EL (cell line): ENCODE measurements at places on chromosomes 1 and 21.
A peak's percentile ranks its signal among the peaks of the same experiment; 100 is the strongest.

- DNase-seq, result no peak
Measured at GRCh38 chr1:81921344-81921743, 120.6 kb downstream of the ADGRL2 start.

DNA sequence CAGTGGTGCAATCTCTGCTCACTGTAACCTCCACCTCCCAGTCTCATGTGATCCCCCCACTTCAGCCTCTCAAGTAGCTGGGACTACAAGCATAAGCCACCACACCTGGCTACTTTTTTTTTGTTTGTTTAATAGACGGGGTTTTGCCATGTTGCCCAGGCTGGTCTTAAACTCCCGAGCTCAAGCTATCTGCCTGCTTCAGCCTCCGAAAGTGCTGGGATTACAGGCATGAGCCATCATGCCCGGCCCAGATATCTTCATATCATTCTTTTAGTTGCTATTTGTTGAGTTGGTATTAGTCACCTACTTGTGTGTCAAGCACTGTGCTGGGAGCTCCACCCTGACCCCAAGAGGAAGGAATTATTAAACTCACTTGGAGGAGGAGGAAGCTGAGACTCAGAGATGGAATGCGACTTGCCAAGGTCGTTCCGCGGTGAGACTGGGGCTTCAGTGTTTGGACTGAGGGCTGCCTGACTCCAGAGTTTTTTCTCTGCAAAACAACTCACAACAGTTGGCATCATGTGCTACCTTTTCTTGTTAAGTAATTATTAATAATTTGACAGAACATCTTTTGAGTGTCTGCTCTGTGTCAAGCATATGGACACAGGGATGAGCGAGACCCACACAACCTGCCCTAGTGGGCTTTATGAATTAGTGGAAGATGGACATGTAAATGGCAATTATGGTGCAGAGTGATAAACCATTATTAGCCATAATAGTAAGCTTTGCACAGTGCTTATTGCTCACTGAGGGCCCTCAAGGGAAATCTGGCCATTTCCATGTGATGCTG, 132.0 kb downstream of the FOXD2 start:
- DNase-seq, result peak; percentile 96

DNA sequence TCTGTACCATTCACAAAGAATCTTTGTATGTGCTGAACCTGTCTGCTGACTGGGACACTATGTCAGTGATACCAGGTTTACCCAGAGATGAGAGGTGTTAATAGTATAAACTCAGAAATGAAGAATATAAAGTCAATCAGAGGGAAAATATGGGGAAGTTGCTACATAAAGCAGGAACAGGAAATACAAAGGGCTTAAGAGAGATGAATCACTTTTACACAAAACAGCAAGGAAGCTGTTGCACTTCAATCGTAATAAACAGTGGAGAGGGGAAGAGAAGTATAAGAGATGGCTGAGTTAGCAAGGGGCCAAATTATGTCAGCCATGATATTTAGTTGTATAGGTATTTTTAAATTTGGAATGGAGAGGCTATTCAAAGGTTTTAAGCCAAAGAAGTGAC, 890.2 kb upstream of the NCAM2 start:
- no peak for DNase-seq

DNA sequence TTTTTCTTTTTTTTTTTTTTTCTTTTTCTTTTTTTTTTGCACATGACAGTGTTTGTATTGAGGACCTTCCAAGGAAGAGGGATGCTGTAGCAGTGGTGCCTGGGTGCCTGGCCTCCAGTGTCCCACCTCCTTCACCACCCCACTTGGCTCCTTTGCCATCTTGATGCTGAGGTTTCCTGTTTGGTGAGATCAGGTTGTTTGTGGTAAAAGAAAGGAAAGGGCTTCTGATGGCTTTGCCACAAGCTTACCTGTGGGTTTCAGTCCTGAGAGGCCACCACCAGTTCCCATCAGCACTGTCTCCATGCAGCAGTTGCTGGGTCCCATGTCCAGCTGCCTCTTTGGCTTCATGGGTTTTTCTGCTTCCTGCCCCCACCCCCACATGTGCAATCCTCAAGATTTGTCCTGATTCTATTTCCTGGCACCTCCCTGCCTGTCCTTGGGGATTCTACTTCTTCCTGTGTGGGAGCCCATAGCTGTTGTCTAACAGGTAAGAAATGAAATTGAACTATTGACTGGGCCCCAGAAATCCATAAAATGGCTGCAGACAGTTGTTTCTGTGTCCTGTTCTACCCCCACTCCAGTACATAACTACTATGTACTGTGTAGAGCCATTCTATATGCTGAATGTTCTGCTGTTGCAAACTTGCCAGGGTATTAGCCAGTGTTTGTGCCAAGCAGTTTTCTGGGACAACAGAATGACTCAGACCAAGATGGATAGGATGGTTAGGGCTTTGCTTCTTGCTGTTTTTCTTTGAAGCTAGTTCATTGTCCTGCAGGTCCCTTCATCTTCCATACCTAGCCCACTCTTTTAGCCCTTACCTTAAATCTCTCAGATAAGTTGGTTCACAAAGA, 4.2 kb upstream of the CCDC28B start:
- no peak for DNase-seq

GRCh38 chr1:227532019-227532619, 31.2 kb upstream of the ZNF678 start:
- no peak for DNase-seq

GRCh38 chr1:18725231-18725895, 94.7 kb downstream of the PAX7 start:
- DNase-seq, result no peak

- DNase-seq, result no peak
Measured at GRCh38 chr21:31078796-31079195, 40.5 kb upstream of the KRTAP19-8 start.

DNA sequence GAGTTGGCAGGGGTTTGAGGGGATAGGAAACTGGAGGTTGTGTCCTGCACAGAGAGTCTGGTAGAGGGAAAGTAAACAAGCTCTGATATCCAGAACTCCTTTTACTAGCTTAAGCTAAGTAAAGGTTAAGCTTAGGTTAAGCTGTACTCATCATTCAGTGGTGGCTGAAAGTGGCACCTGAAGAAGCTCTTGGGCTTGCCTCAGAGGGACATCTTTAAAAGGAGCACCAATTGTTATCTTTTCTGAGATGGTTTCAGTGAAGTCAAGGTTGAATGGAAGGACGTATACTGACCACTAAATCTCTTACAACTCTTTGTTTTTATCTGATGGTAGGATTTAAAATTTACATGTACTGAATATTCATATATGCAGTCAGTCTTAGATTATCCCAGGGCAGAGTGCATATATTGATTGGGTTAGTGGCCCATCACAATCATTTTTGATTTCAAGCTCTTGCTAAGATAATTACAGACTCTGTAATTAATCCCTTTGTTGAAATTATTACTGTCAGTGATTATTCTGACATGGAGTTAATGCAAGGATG, 43.3 kb downstream of the S1PR1 start:
- no peak for DNase-seq

DNA sequence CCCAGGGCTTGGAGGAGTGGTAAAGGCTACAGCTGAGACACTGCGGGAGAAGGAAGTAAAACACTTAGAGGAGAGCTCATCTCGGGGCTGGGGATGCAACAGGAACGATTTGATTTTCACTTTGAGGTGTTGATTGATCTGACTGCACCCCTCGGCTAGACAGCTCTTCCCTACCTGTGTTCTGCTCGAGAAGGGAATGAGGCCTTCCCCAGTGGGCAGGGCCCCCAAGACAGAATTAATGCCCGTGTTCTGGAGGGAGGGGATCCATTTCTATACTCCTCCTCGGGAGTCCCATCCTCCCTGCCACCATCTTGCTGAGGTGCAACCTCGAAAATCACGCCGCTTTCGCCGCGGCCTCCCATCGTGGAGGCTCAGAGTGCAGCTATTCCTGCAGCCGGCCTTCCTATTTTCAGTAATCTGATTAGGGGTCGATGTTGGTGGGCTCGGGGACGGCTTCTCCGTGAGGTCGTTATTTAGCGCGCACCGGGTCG, 2.4 kb downstream of the ATP2B4 start:
- DNase-seq, result no peak

GRCh38 chr1:145707183-145707867, at the start of gene PDZK1:
Gene PDZK1 (minus strand): TSS chr1:145707368. CDS start chr1:145688021, 19,347 bp downstream.
- no peak for DNase-seq

GRCh38 chr21:38985568-38986378, 180.0 kb downstream of the ETS2 start:
- peak; percentile 89 for DNase-seq

- no peak for DNase-seq
Measured at GRCh38 chr1:227451954-227452353, 111.4 kb upstream of the ZNF678 start.

GRCh38 chr1:151820940-151821339, 10.7 kb downstream of the RORC start:
- no peak for DNase-seq

GRCh38 chr1:47436304-47436978, 1.4 kb upstream of the FOXD2 start:
- DNase-seq, result peak; percentile 80

GRCh38 chr1:94246692-94247137, 9.3 kb upstream of the ARHGAP29 start:
- peak; percentile 30 for DNase-seq

DNA sequence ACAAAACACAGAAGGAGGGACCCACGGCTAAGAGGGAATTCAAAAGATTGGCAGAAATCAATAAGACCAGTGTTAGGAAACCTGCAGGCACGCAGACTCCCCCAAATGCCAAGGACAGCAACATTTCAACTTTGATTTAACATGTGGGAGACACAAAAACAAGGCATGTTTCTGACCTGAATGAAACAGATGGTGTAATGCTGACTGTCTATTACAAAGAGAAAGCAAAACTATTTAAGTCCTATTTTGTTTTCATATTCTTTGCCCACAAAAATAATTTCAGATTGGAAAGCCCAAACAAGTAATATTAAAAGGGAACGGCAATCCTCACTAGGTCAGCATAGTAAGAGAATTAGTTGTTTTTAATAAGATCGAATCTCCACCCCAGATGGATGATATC, 107.9 kb downstream of the S1PR1 start:
- DNase-seq, result no peak

DNA sequence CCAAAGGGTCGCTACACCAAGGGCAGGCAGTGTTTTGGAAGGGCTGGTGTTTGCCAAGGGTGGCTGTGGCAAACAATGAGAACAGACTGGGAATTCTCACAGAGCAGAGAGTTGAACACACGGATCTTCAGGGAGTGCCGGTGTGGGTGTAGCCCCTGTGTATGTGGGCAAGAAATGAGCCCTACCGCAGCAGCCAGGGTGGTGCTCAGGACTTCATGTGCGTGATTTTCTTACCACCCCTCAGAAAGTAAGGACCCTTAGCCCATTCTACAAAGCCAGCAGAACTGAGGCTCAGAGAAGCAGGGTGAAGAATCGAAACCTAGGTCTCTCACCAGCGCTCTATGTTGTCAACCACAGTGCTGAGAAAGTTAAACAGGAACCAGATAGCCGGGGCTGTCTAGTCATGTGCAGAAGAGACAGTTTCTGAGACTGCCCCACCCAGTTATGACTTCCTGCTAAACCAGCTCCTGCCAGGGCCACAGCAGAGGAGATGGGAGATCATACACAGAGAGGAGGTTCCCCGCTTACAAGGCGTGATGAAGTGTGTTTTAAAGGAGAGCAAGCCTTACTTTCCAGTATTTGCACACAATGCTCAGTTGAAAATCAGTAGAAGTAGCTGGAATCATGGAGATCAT, 21.9 kb upstream of the MORC3 start:
- peak; percentile 10 for DNase-seq

GRCh38 chr1:107597290-107597689, 367.7 kb downstream of the VAV3 start:
- no peak for DNase-seq

DNA sequence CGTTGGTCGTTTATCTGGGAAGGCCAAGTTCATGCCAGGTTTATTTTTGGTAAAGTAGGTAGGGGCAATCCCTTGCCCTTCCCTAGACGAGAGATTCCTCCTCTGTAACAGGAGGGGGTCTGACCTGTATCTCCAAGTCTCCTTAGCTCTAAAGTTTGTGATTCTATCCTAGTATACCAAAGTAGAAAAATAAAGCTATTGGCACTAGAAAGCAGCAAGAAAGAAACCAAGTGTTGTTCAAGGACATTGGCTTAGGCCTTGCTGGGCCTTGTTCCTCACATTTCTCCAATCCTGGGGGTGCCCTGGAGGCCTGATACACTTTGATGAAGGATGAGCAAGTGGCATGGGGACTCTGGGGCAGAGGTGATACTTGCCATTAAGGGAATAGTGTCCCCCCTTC, 814 bp downstream of the MTARC2 start:
- DNase-seq, result peak; percentile 8

- no peak for DNase-seq
Measured at GRCh38 chr1:79726321-79726720, 719.8 kb upstream of the ADGRL4 start.

DNA sequence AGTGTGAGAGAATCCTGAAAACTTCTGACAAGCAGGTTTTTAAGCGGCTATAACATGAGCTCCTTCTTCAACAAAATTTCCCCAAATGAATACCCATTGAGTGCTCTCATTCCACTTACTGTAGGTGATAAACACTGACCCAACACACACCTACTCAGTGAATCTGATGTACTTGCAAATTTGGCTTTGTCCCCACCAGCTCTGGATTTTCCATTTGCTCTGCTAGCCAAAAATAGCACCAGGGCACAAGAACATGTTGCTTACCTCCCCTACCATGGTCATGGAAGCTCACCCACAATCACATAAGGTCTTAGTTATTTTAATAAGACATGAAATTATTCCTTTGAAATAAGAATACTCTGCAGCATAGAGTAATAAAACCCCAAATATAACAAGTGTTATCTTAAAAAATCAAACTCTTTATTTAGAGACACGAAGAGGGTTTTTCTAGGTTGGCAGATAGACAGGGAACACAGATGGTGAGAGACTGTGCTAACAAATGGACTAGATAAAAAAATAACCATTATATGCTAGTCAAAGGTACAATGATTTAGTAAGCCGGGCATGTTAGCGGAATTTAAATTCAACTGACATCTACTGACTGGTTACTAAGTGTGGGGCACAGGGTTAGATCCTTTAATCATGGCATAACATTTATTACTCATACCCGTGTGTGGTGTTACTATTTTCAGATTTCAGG, 291.9 kb downstream of the KCNH1 start:
- DNase-seq, result no peak

- DNase-seq, result peak; percentile 83
Measured at GRCh38 chr1:232767305-232768074, 37.7 kb upstream of the MAP10 start.

DNA sequence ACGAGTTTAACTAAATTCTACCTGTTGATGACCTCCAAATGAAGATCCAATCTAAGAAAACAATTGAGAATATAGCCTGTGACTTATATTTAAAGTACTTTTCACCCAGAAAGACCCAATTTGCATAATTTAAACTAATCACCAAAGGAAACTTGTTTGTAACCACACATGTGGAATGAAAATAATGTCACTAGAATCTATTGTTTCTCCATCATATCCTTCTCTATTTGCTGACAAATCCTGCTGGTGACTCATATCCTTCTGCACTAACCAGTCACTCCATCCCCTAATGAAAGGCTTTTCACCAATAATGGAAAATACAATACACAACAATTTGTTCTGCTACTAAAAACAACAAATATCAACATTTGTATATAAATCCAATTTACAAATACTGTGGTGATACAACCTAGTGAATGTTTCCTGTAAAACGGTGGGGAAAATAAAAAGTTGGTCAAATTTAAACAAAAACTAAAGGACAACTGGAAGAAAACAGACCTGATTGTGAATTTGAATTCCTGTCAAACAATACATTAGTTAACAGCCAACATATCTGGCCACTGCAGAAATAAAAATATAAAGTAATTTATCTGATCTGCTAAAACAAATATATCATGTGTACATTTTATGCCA, 6.5 kb downstream of the PTP4A2 start:
- peak; percentile 69 for DNase-seq

- DNase-seq, result no peak
Measured at GRCh38 chr1:168686666-168687065, 42.3 kb downstream of the DPT start.
